ENCODE measurements at places on chromosomes 4 and X.

GRCh38 chr4:8192748-8193738 is 6.0 kb upstream of the SH3TC1 start:
- peak; percentile 18 for DNase-seq

GRCh38 chrX:154365052-154365600 is 9.3 kb downstream of the FLNA start:
- DNase-seq = no peak

DNA sequence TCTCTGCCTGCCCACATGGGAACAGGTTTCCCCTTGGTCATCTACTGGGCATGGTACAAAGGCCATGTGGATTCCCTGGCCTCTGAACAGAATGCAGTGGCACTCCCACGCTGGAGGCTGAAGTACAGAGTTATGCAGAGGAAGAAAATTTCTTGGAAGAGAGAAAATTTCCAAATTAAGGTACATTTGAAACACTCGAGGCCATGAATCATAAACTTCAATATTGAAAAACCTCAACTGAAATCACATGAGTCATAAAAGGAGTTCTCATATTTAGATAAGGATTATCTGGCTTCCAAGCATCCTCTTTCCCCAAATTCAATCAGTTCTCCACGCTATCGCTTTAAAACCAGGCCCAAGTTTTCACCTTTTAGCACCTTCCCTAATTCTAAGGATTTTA is 28.1 kb upstream of the TXK start:
- no peak for DNase-seq

GRCh38 chrX:146887020-146887419 is 72.5 kb upstream of the CXorf51A start:
- no peak for DNase-seq

Measured in activated CD4-positive, alpha-beta T cell treated with anti-CD3 and anti-CD28 coated beads, Interleukin-2, amount 50 U/mL, for 1 hour (primary cell).